ENCODE measurements at places on chromosomes 5 and 9.

GRCh38 chr5:67289763-67290521 lies 93.3 kb upstream of the CD180 start:
- DNase-seq = no peak

- no peak for DNase-seq
Observed at GRCh38 chr5:75006865-75007822, 45.2 kb downstream of the GCNT4 start.

DNA sequence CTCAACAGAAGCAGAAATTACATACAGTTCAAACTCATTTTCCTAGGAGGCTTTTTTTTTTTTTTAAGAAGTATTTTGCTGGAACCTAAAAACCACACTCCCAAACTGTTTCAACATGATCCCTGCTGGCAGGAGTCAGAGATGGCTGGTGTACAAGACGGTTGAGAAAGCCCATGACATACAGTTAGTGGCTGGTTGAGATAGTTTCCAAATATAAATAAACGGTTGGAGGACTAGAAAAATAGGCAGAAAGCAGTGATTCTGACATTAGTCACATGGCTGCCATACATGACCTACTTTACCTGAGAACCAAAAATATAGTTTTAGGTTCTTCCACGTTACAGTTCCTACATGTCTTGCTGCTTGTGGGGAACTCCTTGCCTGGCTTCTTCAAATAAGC lies 31.7 kb upstream of the BASP1 start:
- DNase-seq = no peak

GRCh38 chr5:81184749-81185110 lies 48.4 kb upstream of the CKMT2 start:
- DNase-seq = no peak

DNA sequence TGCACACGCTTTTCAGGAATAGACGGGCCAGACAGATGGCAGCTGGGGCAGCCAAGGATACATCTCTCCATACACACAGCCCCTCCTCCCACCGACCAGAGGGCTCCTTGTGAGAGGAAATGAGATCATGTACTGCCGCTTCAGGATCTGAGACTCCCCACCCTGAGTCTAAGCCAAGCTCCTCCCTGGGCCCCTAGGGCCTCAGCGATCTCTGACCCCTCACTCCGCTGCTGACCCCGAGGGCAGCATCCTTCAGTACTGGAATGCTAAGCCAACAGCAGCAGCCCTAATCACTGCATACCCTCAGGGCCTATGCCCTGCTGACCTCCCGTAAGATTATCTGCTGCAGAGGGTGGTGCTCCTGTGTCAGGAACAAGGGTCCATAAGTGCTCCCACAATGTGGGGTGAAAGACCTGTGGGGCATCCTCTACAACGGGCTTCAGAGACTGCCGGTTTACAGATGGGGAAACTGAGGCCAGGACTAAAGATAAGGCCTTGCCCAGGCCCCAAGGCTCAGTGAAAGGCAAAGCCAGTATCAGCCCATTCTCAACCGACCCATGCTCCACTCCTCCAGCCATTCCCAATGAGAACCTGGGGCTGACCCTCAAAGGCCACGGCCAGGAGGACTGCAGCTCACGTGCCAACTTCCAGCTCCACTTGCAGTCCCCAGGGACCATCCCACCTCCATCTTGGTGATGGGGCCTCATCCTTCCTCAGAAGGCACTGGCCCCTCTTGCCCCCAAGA lies 37.5 kb downstream of the BICD2 start:
- no peak for DNase-seq

DNA sequence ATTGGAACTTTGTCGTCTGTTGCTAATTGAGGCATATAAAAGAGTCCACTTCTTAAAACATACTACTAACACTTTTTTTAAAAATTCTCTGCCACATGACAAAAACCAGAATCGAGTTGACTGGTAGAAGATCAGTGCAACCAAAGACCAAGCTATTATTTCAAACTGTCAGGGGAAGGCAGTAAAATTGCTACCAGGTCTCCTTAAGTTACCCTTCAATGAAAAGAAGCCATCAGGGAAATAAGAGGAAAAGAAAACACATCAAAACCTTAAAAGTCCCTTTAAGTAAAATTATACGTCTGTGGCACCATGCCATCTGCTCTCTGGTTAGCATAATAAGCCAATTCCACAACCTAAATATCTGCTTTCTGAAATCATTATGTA lies 9.6 kb downstream of the ZNF608 start:
- DNase-seq = no peak

- DNase-seq = no peak
Observed at GRCh38 chr9:125161284-125161918, 18.1 kb upstream of the SCAI start.

DNA sequence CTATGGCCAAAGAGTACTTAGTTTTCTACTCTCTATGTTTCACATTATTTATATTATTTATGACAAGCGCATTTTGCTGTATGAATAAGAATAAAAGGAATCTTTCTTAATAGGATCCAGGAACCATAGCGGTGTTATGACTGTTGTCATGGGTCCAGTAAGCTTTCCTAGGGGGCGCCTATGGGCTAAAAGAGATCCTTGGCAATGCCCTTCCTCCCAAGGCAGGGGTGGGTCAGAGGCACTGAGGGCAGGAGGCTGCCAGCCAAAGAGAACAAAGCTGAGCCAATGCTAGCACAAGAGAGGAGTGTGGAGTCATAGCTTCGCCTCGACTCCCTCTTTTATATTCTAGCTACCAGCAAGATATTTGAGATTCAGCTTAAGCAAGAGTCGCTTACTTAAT lies 98.4 kb upstream of the GNAQ start:
- no peak for DNase-seq

GRCh38 chr5:6731465-6732237 lies 18.4 kb downstream of the TENT4A start:
- DNase-seq = no peak

DNA sequence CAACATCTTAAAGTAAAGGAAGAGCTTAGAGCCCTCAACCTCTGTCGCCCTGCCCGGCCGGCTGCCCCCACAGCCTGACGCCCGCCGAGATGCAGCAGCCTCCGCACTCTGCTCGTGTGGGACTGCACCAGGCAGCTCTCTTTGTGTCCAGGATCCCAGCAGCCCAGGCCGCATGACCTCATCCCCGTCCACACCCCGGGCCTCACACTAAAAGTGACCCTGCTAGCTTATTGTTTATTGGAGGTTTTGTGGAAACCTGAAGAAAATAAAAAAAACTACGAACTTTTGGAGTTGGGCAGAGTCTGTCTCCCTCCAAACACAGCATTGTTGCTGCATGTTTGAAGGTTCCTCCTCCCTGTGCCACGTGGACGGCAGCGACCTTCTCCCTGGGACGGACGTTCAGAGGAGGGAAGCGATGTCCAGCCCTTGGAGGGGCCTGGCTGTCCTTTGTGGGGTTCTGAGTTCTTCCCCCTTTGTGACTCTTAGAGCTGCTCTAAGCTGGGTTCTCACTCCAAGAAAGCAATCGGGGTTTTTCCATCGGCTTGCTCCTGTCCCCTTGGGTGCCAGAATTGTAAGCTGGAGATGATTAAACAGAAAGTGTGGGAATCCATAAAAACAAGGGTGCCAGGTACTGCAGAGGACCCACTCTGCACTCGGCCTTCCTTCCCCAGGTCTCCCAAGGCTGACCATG lies 103.5 kb upstream of the COL5A1 start:
- DNase-seq = no peak

All from stimulated activated CD8-positive, alpha-beta memory T cell treated with anti-CD3 and anti-CD28 coated beads, Interleukin-4, amount 100 ng/mL, for 4 hours (primary cell).